Right cardiac atrium (tissue), 5 donors: ENCODE measurements at places on chromosomes 4 and X. TPM values are rescaled to one million over a fixed set of nuclear protein-coding genes. Genes with fewer than 3 reads are reported as not detected.
A peak's percentile ranks its signal among the peaks of the same experiment; 100 is the strongest.

Gene EOLA2
- total RNA-seq: 27.4 TPM

Gene MSANTD1
- total RNA-seq: 0.33 TPM

Gene TRAM1L1
- total RNA-seq: 0.95 TPM

Gene GAGE12F
- total RNA-seq: not detected

DNA sequence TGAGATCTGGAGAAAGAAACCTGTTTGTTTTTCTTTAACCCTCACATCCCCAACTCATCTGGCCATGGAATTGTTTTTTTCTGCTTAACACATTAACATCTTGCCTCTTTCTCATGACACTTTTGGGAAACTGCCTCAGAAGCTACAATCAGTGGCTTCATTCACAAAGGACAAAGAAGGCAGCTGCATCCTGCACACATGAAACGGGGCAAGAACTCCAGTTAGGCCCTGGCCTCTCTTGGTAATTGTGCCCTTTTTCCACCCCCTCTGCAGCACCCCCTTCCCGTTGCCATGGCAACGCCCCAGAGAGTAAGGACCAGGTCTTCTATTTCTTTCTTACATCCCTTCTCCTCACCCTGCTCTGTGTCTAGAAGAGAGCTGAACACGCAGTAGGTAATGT, 103.4 kb downstream of the PDGFRA start:
- DNase-seq: no peak

- DNase-seq: no peak
These were observed 208.6 kb downstream of the SPOCK3 start for GRCh38 chr4:167025670-167026069.

DNA sequence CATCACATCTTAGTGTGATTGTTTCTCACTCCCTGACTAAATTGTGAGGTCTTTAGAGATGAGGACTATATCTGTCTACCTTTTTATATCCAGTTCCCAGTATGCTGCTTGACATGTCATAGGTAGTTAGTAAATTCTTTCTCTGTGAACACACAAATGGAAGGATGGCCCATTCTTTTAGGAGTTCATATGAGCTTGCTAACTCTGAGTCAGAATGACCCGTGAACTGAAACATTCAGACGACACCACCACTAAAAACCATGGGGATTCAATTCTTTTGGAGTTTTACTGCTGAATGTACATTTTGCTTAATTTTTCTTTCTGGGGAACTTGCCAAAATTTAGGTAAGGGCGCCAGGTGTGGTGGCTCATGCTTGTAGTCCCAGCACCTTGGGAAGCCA, 13.9 kb downstream of the OFD1 start:
- DNase-seq: no peak

DNA sequence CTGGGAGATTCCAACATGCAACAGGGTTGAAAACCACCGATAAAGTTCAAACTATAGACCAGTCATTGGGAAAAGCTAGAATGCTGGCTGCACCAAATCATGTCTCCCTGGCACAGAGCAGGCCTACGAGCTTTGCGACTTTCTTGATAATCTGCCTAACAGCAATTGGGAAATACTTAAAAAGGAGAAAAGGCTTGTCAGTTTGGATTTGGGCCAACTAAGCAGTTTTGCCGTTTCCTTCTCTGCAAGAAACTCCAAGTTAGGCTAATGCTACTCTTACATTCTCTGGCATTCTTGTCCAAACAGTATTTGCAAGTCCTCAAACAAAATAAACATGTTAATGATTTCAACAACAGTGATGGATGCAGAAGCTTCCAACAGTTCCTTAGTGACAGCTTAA, 87.9 kb downstream of the PDK3 start:
- DNase-seq: no peak

GRCh38 chr4:65482410-65482809, 187.9 kb downstream of the EPHA5 start:
- DNase-seq: no peak

DNA sequence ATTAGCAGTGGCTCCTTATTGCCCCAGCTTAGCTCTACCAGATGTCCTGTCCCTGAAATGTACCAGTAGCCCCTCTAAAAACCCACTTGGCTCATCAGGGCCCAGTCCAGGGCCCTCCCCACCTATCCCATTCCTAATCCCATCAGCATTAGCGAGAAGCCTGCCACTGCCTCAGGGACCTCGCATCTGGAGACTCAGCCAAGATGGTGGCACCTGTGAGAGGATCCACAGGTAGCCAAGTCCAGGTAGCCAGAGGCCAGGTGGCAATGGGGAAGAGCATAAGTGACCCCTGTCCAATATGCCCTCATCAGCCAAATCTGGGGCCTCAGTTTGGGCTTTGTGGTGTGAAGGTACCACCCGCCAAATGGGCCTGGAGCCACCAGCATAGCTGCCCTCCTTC, 97.7 kb downstream of the MAMLD1 start:
- no peak for DNase-seq

- peak; percentile 15 for DNase-seq
These were observed 37.9 kb upstream of the FGFBP2 start for GRCh38 chr4:16000708-16001483.

- no peak for DNase-seq
These were observed 133.4 kb downstream of the ATG4A start for GRCh38 chrX:108224727-108225621.

GRCh38 chr4:54659313-54659712, 1.6 kb downstream of the KIT start:
- DNase-seq: no peak

GRCh38 chr4:69126024-69126423, 29.8 kb downstream of the UGT2B7 start:
- no peak for DNase-seq

DNA sequence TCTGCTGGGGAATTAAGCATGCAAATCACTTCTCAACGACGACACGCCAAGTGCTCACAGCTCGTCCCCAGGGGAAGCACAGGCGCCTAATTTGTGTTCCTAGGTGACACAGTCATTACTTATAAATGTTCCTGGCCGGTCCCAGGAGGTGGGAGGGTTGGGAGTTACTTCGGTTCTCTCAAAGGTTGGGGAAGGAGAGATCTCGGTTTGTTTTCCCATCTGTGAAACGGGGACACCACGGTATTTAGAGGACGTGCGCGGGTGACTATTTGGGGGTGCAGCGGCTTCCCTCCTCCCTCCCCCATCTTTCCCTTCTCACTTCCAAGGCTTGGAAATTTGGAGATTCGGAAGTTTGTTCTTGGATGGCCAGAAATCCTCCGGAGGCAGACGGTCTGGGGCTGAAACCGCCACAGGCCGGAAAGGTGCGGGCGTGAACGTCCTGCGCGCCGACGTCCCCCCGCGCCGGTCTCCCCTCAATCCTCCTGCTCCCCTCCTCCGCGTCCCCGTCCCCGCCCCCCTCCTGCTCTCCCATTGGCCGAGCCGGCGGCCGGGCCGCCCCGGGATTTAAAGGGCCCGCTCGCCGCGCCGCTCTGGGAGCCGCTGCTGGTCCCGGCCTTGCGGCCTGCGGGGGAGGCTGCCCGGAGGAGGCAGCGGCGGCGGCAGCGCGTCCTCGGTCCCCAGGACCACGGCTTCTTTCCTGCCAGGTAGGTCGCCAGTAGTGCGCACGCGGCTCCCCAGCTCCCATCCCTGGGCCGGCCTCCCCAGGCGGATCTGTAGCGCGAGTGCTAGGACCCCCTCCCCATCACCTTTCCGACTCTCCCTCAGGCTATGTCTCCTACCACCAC, at the start of gene PORCN:
Gene PORCN (plus strand): TSS at position 593 of the 845 bp plus-strand sequence. CDS start 829 bp downstream, outside the sequence.
- DNase-seq: peak; percentile 95

DNA sequence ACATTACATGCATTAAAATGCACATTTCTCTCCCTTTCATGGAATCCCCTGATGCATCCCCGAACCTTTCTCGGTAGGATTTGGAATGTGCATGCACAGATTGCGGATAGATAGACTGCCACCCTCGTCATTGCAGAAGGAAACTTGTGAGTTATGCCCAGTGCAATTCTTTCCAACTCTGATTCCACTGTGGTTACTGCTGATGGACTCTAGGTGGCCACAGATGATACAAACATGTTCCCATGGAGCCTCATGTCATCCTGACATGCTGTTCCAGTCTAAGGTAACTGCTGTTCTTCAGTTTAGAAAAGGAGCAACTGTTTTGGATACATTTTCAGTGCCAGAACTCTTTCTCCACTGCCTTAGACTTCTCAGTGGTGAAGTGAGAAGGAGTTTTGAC, 9.1 kb upstream of the VCX3B start:
- no peak for DNase-seq

DNA sequence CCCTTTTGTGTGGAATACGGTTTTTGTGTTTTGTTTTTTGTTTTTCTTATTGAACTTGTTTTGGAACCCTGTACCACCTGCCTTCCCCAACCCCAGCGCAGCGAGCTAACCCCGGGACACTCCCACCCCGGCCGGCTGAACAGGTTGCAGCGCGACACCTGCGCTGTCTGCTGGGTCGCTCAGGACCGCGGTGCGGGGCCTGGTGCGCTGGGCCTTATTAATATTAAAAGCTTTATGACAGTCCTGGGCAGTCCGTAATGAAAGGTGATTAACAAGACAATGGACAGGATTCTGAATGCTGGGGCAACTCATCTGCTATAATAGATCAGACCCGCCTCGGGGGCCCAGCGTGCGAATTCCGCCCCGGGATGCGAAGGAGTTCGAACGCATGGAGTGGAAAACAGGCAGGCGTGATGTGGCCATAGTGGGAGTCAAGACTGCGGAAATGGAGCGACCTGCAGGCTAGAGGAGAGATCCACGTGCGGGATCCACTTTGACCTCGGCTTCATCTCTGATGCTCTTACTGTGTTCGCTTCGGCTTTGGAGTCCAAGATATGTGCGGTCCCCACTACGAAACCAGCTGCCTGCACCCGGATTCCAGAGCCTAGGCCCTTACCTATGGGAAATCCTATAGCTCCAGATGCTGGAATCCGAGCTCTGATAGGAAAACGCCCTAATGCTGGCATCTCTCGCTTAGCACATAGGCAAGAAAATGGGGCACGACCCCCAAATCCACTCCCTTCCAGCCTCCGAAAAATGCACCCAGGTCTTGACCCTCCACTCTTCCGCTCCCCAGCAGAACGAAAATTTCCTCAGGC, 69.0 kb upstream of the TMEM33 start:
- DNase-seq: no peak

DNA sequence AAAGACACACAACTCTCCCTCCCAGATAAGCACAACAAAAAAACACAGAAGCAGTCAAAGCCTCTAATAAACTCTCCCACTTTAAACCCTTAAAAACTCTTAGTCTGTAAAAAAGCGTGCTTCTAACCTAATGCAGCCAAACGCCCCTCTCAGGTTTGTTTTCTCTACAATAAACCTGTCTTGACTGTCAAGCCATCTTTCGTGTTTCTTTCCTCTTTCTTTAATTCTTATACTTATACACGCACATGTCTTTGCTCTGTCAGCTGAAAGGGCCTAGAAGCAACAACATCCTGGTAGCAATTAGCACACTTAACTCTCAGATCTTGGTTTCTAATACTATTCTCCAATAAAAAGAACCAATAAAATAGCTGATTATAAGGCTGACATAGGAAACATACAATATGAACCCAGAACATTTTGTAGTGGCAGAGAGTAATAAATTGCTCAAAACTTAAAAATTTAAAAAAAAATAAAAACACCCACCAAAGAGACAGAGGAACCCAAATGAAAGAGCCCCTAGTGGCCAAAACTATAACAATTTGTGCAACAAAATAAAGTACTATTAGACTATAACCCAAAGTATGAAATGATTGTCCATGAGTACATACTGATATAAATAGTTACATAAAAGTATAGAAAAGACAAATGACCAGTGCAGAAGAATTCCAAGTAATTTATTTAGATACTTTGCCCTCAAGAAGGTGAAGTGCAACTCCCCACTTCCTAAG, 440.4 kb upstream of the ADGRL3 start:
- DNase-seq: no peak

DNA sequence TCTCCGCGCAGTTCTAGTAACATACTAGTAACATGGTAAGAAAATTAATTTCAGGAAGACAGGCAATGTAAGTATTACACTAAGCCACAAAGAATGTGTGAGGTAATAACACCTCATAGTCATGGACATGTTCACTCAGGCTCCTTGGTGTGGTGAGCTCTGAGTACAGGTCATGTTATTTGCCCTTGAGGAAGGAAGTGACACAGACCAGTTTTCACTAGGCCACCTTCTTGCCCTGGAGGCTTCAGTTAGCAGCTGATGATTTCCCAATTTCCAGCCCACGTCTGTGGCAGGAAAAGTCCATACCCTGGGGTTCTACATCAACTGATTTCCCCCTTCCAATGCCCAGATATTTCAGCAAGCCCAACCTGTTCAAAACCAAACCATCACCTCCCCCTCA, 6.7 kb downstream of the APOO start:
- no peak for DNase-seq

DNA sequence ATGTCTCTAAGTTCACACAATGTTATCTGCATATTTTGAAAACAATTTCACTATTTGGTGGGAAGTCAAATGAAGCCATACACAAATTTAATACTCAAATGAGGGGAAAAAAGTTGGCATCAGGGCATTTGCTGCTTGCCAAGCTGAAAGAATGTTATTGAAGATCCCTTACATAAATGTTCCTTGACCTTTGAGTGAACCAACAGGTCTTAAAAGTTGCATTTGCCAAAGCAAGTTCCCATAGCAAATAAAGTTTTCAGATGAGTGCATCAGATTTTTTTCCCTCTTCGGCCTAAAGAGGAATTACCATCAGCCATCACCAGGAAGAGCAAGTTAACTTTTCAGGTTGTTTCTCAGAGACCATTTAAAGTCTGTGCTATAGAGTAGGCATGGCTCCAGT, 115.9 kb downstream of the COX18 start:
- no peak for DNase-seq

DNA sequence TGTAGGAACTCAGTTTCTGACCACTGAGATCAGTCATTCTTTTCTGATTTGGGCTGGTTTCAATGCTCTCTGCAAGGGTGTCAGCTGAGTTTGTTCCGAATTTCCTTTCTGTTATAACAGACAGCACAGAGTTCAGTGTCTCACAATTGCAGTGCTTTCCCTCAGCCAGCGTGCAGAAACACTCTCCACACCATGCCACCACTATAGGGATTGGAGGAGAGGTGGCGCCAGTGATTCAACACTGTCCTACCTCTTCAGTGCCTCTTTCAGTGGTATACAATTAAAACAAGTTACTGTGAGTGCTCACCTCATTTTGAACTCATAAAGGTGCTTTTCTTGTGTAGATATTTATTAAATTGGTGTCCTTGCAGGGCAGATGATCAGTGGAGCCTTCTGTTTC, 413.2 kb upstream of the CXorf51B start:
- DNase-seq: no peak

GRCh38 chr4:168853770-168854169, 156.3 kb downstream of the CBR4 start:
- DNase-seq: no peak

GRCh38 chr4:2257361-2258081, 4.4 kb downstream of the MXD4 start:
- peak; percentile 45 for DNase-seq

DNA sequence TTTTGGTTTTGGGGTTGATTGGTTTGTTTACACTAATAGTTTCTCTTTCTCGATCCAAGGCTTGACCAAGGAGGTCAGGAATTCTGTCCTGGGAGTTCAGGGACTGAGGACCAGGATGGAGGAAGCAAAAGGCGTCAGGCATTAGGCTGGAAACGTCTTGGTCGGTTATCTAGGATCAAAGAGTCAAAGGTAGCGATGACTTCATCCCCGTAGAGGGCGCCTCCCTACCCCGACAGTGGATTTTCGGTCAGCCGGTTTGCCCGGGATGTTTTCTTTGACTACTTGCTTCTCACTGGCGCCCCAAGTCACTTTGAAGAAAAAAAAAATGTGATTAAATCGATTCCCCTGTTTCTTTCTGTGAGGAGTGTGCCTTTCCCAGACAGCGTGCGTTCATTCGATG, 980 bp upstream of the FHDC1 start:
- DNase-seq: no peak
